Suppressor macrophage treated with lipopolysaccharide for 4 hours (primary cell): ENCODE measurements at places on chromosomes 1 and 21.

- peak; percentile 43 for DNase-seq
Measured at GRCh38 chr21:25512095-25513081, 94.9 kb downstream of the MRPL39 start.

- DNase-seq, result peak; percentile 85
Measured at GRCh38 chr1:228085287-228085951, 2.9 kb downstream of the ARF1 start.

- DNase-seq, result peak; percentile 30
Measured at GRCh38 chr1:145827966-145828365, 4.0 kb downstream of the POLR3C start.

- DNase-seq, result peak; percentile 4
Measured at GRCh38 chr1:32100359-32100758, 7.5 kb upstream of the KPNA6 start.

- peak; percentile 33 for DNase-seq
Measured at GRCh38 chr1:89605692-89606091, 27.2 kb upstream of the LRRC8C start.

- DNase-seq, result peak; percentile 79
Measured at GRCh38 chr1:224333309-224333926, 3.4 kb upstream of the NVL start.

- DNase-seq, result no peak
Measured at GRCh38 chr21:31801551-31802219, 69.8 kb upstream of the SCAF4 start.
